Nucleus accumbens (tissue), 56 donors: ENCODE measurements at places on chromosomes 2 and 18.

GRCh38 chr2:197360744-197361156 lies 50.2 kb upstream of the ANKRD44 start:
- no peak for DNase-seq

GRCh38 chr18:37565977-37566478 lies 430 bp upstream of the CELF4 start:
- DNase-seq = peak; percentile 40

- DNase-seq = no peak
Observed at GRCh38 chr2:15038366-15039364, 406.1 kb downstream of the LRATD1 start.

- no peak for DNase-seq
Observed at GRCh38 chr2:120313695-120314615, 32.0 kb upstream of the INHBB start.

- DNase-seq = no peak
Observed at GRCh38 chr18:44821924-44822323, 141.2 kb downstream of the SETBP1 start.

GRCh38 chr2:55618275-55619055 lies 1.0 kb upstream of the PPP4R3B start:
- DNase-seq = peak; percentile 37

DNA sequence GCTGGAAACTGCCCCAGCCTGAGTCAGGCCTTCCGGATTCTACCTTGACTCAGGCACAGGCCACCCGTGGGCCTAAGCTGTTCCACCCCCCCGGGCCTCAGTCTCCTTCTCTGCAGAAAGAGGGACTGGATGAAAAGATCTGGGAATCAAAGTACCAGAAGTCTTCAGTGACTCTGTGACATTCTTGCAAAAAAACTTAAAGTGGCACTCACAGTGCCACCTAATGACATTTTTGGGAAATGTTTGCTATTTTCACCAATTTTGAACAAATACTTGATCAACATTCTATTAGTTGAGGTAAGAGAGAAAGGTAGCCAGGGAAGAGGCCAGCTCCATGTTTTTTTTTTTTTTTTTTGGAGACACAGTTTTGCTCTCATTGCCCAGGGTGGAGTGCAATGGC lies 48.3 kb upstream of the ACAA2 start:
- DNase-seq = no peak

DNA sequence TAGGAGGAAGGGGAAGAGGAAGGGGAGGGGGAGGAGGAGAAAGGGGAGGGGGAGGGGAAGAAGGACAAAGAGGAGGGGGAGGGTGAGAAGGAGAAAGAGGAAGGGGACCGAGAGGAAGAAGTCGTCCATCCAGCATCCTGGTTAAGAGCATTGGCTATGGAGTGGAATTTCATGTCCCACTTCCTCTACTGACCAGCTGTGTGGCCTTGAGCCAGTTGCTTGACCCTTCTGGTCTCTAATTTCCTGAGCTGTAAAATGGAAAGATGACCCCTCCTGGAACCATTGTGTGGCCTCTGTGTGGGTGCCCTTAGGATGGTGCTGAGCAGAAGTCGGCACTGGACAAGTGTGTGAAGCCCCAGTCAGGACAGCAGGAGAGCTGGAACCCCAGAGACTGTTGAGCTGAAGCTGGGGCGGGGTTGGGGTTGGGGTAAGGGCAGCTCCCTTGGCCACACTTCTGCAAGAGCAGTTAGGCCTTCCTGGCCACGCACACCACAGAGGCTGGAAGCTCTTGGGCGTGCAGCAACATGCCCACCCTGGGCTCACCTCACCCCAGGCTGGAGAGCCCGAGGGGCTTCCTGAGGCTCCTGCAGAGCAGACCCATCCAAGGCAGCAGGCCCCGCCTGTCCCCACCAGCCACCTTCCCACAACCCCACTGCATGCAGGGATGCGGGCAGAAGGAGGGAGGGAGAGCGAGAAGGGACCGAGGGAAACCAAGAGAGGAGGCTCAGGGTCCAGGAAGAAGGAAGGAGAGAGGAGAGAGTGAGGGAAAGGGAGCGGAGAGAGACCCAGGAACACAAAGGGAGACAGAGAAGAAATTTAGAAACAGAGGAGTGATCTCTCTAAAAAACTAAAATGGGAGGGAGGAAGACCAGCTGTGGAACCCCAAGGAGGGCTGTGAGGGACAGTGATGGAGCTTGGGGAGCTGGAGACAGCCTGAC lies 16.2 kb downstream of the ADRA2B start:
- DNase-seq = no peak

DNA sequence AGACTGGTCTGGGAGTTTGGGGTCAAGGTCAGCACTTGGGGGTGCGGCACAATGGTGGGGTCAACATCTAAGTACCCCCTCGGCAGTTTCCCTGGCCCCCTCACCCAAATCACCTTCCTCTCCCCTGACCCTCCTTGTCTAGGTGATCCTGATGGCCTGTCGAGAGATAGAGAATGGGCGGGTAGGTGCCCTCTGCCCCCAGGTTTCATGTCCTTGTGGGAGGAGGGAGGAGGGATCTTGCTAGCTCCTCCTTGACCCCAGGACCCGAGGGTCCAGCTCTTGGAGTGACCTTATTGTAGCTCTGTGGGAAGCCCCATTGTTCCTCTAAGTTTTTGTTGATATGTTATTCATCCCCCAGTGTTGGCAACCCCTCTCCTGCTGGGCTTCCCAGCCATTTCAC lies 3.6 kb downstream of the PTPN18 start:
- DNase-seq = no peak

DNA sequence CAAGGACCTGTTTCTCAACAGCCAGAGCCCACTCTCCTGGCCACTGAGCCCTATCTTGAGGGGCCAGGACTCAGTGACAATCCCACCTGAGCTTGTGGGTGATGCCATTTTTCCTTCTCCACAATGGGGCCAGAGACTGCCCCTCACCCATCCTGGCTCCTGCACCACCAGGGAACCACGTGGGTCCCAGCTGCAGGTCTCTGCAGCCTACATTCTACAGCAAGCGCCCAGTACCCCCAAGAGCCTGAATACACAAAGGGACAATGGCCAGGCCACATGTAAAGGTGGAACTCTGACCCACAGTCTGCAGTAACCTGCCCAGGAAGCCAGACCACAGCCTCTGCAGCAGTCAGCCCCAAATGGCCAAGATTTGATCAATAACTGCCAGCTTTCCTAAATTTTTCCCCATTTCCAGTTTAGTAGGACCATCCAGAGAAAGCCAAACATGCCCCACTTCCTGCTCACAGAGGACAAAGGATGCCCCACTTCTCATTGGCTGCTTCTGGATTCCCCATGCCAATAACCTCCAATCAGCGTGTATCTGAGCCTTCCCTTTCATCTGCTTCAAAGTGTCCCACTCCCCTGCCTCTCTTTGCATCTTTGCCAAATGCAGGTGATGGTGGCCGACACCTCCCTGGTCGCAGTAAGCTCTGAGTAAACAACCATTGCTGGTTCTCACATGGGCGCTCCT lies 19.1 kb downstream of the HS1BP3 start:
- DNase-seq = no peak

DNA sequence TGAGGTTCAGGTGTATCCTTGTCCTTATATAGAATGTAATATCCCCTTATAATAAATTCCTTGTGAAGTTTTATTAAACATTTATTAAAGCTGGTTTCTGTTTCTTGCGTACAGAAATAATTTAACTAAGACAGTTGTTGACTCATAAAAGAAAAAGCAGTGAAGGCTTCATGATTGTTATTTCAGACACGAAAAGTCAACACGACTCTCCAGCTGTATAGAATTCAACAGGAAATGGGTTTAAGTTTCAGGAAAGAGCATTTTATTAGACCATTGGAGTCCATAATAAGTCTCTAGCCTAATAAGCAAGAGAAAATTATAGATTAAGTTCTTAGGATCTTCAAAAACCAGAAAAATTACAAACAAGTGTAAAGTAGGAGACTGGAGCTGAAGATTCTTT lies 62.2 kb downstream of the KCNE4 start:
- DNase-seq = no peak

DNA sequence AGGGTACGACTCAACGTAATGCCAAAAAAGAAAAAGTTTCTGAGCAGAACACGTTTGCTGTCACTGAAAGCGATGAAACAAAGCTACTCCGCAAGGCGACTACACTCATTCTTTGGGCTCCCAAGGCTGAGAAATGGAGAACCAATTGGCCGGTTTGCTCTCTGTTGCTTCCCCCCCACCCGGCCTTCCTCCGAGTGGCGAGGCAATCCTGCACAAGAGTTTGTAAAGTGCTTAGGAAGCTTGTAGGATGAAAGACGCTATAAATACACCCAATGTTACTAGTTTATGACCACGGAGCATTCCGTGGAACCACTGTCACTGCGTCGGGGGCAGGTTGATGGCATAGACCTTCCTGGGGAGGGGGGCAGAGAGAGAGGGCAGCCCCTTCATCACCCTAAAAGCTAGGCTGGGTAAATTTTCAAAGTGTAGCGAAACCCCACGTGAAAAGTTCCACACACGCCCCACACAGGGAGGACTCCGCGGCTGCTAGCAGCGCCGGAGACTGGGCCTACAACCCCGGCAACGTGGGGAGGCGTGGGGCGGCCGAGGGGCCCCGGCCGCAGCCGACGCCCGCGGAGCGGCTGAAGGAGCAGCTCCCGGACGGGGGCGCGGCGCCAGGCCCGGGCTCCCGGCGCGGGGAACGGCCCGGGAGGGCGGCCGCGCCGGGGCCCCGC lies 915 bp downstream of the CUL3 start:
- no peak for DNase-seq

DNA sequence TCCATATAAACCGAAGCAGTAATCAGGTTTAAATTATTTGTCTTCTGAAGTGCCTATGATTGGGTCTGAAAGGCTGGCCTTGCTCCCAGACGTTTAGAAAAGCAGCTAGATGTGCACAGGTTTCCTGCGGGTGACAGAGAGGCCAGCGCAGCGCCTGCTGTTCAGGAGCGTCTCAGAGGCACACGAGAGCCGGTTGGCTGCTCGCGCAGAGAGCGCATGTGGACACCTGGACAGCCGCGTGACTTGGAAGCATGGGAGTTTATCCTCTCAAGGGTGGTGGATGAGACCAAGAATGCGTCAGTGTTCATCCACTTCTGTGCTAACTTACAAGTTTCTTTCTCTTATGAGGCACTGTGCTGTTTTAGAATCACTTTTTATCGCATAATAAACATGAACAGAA lies 303.7 kb downstream of the PTGR3 start:
- DNase-seq = no peak

GRCh38 chr18:39701055-39701783 lies 2135.6 kb upstream of the CELF4 start:
- DNase-seq = no peak

- DNase-seq = peak; percentile 35
Observed at GRCh38 chr2:55014962-55015939, 35.0 kb downstream of the RTN4 start.

DNA sequence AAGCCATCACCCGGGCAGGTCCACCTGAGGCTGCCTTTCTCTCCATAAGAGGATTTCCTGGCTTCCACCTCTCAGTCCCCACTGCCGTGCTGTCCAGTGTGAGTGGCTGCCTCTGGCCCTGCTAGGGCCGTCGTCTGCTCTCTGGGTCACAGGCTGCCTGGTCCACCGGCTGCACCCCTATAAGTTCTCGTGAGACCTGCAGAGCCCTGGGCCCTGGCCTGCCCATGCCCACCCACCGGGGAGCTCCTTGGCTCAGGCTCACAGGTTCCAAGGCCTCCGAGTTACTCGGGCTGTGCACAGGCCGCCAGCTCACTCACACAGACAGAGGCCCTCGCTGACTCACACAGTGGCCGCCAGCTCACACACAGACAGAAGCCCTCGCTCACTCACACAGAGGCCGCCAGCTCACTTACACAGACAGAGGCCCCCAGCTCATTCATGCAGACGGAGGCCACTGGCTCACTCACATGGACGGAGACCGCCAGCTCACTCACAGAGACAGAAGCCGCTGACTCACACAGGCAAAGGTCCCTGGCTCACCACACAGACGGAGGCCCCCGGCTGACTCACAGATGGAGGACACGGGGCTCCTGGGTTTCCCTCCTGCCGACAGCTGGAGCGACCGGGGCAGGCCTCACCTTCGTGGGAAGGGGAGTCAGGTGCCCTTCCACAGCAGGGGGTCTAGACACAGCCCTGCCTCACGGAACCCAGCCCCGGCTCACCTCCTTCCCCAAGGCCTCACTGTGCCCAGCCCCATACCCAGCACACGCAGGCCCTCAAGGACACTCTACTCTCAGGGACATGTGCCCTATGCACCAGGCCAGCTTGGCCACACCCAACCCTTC lies 334.1 kb upstream of the MYT1L start:
- no peak for DNase-seq

- DNase-seq = no peak
Observed at GRCh38 chr2:226981791-226982326, 146.0 kb downstream of the RHBDD1 start.

GRCh38 chr2:109526442-109526970 lies 87.3 kb downstream of the SEPTIN10 start:
- no peak for DNase-seq

- DNase-seq = no peak
Observed at GRCh38 chr2:130826821-130827501, 9.8 kb upstream of the ARHGEF4 start.

DNA sequence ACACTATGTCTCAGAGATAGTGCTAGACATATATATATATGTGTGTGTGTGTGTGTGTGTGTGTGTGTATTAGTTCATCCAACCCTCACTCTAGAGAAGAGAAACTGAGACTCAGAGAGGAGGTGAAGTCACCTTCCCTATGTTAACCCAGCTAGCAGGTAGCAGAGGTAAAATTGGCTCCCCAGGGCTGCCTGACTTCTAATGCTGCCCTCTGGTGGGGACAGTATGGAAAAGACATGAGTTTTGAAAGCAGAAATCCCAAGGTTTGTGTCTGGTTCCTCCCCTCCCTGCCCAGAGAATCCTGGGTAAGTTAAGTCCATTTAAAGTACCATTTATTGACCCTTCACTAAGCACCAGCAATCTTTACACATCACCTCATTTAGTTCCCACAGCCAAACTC lies 137.7 kb downstream of the THNSL2 start:
- no peak for DNase-seq

DNA sequence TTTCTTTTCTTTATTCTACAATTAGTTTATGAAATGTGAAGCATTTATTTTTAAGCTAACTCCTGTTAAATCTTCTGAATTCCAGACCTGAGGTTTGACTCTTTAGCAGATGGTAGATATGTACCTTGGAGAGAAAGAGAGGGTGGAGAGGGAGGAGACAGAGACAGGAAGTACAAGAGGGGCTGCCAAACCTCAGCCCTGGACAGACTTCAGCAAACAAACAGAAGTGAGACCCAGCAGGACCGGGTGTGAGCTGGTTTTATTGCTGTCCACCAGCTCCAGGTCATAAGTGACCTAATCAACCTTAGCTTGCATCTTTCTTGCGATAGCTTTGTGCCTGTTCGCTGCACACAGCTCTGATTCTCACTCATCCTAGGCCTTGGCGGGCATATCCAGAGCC lies 168.6 kb downstream of the CNTNAP5 start:
- DNase-seq = no peak

DNA sequence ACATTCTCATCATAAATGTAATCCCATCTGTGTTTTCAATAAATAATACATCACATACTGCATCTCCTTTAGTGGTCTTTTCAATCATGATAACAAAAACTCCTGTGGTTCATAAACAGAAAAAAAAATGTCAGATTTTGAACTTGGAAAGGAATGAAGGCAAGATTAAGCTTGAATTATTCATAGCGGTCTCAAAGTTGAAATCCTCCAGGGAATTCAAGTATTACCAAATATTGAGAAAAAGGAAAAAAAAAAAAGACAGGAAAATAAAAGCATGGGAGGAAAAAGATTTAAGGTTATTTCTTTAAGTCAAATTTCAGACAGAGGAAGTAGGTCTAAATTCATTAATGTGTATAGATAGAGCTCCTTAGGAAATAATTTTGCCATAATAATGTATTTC lies 92.1 kb downstream of the COLEC12 start:
- DNase-seq = no peak

- DNase-seq = no peak
Observed at GRCh38 chr2:226835420-226835795, 446 bp upstream of the RHBDD1 start.

GRCh38 chr2:241003369-241003768 lies 5.0 kb downstream of the SNED1 start:
- no peak for DNase-seq
